Keratinocyte (primary cell): ENCODE measurements at places on chromosomes 2 and 18.

GRCh38 chr2:231342061-231342711 lies 53.3 kb upstream of the B3GNT7 start:
- DNase-seq, result no peak

DNA sequence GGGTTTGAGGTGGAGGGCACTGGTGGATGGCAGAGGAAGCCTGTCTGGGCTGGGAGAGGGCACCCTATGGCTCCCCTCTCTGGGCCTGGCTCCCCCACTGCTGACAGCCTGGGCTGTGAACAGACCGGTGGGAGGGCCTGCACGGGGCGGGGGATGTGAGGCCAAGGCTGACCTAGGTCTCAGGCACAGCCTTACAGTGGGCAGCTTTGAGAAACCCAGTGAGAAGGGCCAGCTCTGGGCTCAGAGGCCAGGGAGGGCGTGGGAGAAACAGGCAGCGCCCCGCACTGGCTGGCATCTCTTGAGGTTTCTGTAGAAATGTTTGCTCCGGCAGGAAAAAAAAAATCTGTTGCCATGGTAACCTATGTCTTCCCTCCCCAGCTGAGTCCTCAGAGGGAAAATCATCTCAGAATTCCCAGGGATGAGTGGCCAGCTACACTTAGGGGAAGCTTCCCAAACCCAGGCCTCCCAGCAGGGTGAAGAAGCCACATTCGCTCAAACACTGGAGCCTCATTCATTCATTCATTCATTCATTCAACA lies 71.7 kb upstream of the TAF1B start:
- DNase-seq, result no peak

- no peak for DNase-seq
Observed at GRCh38 chr18:75173125-75173432, 35.9 kb downstream of the PTGR3 start.

- DNase-seq, result no peak
Observed at GRCh38 chr18:58288921-58289797, 245.1 kb downstream of the NEDD4L start.

DNA sequence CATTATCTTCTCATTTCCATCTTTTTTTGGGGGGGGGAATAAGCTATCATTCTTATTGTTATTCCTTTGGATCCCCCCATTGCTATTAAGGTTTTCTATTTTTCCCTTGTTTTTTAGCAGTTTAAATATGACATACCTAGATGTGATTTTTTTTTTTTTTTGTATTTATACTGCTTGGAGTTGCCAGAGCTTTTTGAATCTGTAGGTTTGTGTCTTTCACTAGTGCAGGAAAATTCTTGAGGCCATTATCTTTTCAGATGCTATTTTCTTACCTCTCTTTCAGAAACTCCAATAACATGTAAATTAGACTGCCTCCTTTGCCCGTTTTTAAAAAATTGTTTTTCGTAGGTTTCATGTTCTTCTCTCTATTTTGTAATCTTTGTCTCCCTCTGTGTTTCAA lies 88.6 kb downstream of the WDR7 start:
- DNase-seq, result no peak
